ENCODE measurements at places on chromosomes 11 and 22. TPM values are rescaled to one million over a fixed set of nuclear protein-coding genes. Genes with fewer than 3 reads are reported as not detected.

DNA sequence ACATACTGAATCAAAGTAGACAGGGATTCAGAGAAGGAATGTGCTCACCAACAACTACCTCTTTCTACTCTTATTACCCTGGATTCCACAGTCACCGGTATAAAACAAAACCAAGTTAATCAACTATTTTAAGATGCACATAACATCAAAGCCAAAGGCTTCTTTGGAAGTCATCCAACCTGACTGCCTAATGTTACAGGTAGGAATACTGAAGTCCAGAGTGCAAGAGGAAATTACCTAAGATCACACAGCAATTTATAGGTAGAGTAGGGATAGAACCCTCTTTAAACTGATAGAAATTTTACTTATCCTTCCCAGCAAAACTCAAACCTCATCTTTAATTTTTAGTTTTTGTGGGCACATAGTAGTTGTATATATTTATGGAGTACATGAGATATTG, 76.3 kb downstream of the PAK1 start:
- DNase-seq: no peak
- no peaks in the 10 kb centered on the region for H3K27me3 ChIP-seq
- no peaks in the 10 kb centered on the region for H3K36me3 ChIP-seq
- H3K27ac ChIP-seq: no peak overlapping the region

- peaks cover 30% of the 10 kb centered on the region for H3K4me1 ChIP-seq
- peak overlapping the region; percentile 73 for H3K4me3 ChIP-seq
- DNase-seq: no peak
- peaks cover 16% of the 10 kb centered on the region for H3K36me3 ChIP-seq
- peak overlapping the region; percentile 99 for H3K27ac ChIP-seq
- no peaks in the 10 kb centered on the region for H3K27me3 ChIP-seq
These were observed 806 bp upstream of the SMDT1 start for GRCh38 chr22:42078469-42079318.

TSGA10IP gene
- total RNA-seq: not detected

GRCh38 chr22:41908411-41909309, 6.2 kb downstream of the SHISA8 start:
- H3K36me3 ChIP-seq: peaks cover 14% of the 10 kb centered on the region
- DNase-seq: no peak
- no peak overlapping the region for H3K27ac ChIP-seq
- H3K4me3 ChIP-seq: no peak overlapping the region
